Type B pancreatic cell (in vitro differentiated cells): ENCODE measurements at places on chromosomes 6 and 20. TPM values are rescaled to one million over a fixed set of nuclear protein-coding genes. Genes with fewer than 3 reads are reported as not detected.

DNA sequence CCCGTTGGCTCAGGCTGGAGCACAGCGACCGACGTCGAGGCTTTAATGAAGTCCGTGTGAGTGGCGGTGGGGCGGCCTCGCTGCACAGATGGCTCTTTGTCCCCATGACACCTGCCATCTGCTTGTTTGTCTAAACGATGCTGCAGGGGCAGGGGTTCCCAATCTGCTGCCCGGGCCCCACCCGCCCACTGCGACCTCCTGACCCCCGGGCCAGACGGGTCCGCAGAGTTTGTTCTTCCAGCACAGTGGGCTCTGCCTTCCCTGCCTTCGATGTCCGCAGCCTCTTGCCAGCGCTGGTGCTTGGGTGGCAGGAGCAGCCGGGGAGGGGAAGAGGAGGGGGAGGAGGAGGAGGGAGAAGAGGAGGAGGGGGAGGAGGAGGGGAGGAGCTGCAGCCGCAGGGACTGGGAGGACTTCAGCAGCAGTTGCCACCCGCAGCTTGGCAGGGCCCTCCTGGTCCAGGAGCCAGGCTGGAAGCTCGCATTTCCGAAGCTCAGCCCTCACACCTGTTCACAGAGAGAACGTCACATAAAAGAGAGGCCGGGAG is 210.0 kb downstream of the DLL1 start:
- H3K4me1 ChIP-seq: peaks cover 3% of the 10 kb centered on the region
- peaks cover 18% of the 10 kb centered on the region for H3K27me3 ChIP-seq
- H3K4me3 ChIP-seq: no peak overlapping the region
- DNase-seq: peak; percentile 66

DNA sequence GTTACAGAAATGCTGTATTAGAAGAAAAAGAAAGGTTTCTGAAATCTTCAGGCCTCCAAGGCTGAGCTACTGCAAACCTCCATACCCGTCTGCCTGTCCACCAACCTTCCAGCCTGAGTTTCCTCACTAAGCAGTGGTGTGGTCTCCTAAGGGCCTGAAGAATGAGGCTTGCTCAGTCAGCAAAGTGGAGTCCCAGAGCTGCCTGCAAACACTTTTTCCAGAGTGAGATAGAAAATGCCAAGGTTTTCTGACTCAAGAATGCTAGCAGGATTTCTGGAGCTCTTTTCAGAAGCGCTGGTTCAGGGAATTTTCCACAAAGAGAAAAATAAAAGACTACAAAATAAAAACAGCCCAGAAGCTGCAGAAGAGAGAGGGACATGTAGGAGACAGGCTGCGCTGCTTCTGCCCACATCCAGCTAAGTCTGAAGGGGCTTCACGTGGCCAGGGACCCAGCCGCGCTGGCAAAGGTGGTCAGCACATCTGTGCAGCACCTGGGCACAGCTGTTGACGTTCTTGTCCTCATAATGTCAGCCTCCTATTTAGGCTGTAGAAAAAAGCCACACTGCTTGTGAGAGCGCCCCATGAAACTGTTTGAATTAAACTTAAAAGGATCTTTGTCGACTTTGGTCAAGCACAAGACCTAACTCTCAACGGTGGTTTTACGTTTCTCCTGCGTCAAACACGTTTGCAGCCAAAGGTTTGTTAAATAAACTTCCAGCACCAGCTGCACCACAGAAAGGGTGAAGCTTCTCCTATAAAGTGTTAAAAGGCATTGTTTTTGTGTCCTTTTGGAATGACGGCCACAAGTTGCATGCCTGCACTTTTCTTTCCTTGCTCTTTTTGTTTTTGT is 209.0 kb downstream of the THBS2 start:
- H3K27me3 ChIP-seq: peaks cover 6% of the 10 kb centered on the region
- H3K4me1 ChIP-seq: peaks cover 4% of the 10 kb centered on the region
- H3K4me3 ChIP-seq: no peak overlapping the region
- DNase-seq: no peak
- H3K36me3 ChIP-seq: no peaks in the 10 kb centered on the region
- no peak overlapping the region for H3K27ac ChIP-seq

- peak overlapping the region; percentile 30 for H3K27ac ChIP-seq
- DNase-seq: no peak
- no peaks in the 10 kb centered on the region for H3K36me3 ChIP-seq
Measured at GRCh38 chr6:157982102-157982562, 469 bp downstream of the SYNJ2 start.

The FAM209B gene
- total RNA-seq: 0.63 TPM in 1 of 2 replicates, not detected in the other

The PGBD1 gene
- total RNA-seq: 3.6 and 7.9 TPM in 2 replicates

GRCh38 chr6:132166526-132167051 is 215.4 kb upstream of the CCN2 start:
- no peak for DNase-seq
- H3K36me3 ChIP-seq: no peaks in the 10 kb centered on the region
- no peak overlapping the region for H3K27ac ChIP-seq
- peaks cover 4% of the 10 kb centered on the region for H3K27me3 ChIP-seq

GRCh38 chr6:161200610-161201370 is 73.1 kb downstream of the AGPAT4 start:
- no peak for DNase-seq
- H3K27ac ChIP-seq: no peak overlapping the region
- no peaks in the 10 kb centered on the region for H3K27me3 ChIP-seq

The HLA-DPA1 gene
- 1.3 and 2.6 TPM in 2 replicates for total RNA-seq

DNA sequence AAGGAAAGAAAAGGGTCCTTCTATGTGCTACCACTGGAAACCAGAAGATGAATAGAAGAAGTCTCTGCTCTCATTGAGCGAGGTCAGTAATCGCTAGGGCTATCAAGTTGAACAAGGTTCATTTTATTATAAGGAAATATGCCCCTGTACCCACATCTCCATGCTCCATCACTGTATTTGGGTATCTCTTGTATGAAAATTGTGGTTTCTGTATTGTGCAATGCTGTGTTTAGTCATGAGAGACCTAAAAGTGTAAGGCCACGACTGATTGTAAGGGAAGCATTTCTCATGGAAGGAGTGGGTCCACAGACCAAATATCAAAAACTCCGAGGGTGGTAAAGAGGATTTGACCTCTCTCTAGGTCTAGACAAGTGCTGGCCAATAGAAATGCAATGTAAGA is 3.6 kb upstream of the HS3ST5 start:
- H3K27me3 ChIP-seq: peaks cover 24% of the 10 kb centered on the region
- no peaks in the 10 kb centered on the region for H3K36me3 ChIP-seq
- H3K4me3 ChIP-seq: no peak overlapping the region
- peaks cover 9% of the 10 kb centered on the region for H3K4me1 ChIP-seq
- no peak overlapping the region for H3K27ac ChIP-seq

DNA sequence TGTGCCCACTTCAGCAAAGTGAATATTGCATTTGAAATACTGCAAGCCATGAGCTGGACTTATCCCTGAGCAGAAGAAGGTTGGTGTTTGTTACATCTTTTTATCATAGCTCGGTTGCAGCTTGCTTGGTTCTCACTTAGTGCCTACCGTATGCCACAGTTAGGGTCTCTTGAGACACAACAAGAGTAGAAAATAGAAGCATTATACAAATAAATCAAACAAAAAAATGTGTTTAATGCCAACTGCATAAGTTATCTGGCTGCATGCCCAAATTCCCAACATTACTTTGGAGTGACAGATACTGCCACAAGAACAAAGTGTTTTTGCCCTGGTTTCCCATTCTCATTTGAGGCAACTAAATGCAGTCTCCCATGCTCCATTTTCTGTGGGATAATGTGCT is 53.9 kb upstream of the LAMP5 start:
- peaks cover 20% of the 10 kb centered on the region for H3K36me3 ChIP-seq
- no peak overlapping the region for H3K4me3 ChIP-seq
- DNase-seq: no peak
- H3K4me1 ChIP-seq: no peaks in the 10 kb centered on the region
- H3K27ac ChIP-seq: no peak overlapping the region
- no peaks in the 10 kb centered on the region for H3K27me3 ChIP-seq

GRCh38 chr6:102340311-102340710 is 946.8 kb downstream of the GRIK2 start:
- DNase-seq: no peak
- H3K4me1 ChIP-seq: no peaks in the 10 kb centered on the region
- no peaks in the 10 kb centered on the region for H3K27me3 ChIP-seq
- H3K27ac ChIP-seq: no peak overlapping the region
- H3K36me3 ChIP-seq: no peaks in the 10 kb centered on the region
- no peak overlapping the region for H3K4me3 ChIP-seq

GRCh38 chr6:160895562-160895961 is 96.0 kb upstream of the MAP3K4 start:
- no peak for DNase-seq
- no peaks in the 10 kb centered on the region for H3K4me1 ChIP-seq
- H3K27ac ChIP-seq: no peak overlapping the region
- no peak overlapping the region for H3K4me3 ChIP-seq

DNA sequence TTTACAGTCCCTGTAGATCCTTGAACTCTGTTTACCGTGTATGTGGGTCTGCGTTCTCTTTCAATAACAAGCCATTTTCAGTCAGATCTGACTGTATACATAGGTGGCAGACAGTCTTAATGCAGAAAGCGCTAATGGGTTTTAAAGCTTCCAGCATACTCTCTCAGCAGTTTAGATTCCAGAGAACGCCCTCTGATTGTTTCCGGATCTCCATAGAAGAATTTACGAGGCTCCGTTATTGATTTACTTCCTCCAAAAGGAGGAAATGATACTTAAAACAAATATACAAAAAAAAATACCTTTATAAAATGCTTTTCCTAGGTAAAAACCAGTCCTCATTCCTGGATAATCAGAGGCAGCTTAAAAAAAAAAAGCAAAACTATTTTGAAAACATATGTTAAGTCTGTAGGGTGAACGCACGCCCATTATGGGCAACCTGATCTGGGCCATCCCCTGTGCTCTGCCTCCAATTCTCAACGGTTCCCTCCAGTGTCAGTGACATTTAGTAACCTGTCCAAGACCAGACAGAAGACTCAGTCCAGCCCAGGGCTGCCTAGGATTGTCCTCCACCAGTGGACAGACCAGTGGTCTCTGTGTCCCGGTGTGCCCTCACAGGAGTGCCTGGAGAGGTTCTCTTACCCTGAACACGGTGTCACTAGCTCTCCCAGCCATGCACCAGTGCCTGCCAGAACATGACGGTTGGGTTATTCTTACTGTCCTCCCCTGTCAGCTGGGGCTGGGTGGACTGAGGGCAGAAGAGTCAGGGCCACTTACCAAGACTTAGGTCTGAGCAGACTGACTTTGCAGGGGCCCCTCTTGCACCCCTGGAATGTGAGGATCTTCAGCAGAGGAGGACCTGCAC is 217.3 kb downstream of the ARID1B start:
- H3K4me1 ChIP-seq: peaks cover 23% of the 10 kb centered on the region
- DNase-seq: no peak
- H3K27me3 ChIP-seq: no peaks in the 10 kb centered on the region
- H3K36me3 ChIP-seq: no peaks in the 10 kb centered on the region
- H3K27ac ChIP-seq: no peak overlapping the region

DNA sequence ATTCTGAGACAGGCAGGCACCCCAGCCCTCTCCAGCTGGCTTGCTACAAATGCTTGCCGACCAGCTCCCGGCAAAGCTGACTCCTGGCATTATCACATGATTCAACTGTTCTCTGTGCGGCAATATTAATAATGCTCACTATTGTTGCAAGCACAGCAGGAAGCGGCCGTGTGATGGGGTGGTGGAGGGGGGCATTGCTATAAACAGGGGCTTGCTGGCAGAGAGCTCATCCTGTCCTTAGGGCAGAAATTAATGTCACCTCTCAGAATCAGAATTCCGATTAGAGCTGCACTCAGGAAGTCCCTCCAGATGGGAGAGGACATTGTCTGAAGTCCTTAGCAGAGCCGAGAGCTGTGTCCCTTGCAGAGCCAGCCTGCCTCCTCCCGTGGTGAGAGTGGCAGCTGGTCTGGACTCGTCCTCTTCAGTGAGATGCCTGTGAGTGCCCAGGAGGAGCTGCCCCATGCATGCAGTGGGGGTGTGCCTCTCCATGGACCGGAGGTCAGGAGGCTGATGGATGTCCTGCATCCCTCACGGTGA is 162.5 kb downstream of the CDH4 start:
- H3K27me3 ChIP-seq: no peaks in the 10 kb centered on the region
- no peak for DNase-seq
- H3K36me3 ChIP-seq: no peaks in the 10 kb centered on the region

The DHX16 gene
- total RNA-seq: 29.0 and 29.6 TPM in 2 replicates

GRCh38 chr20:4780245-4780644 is 58.5 kb downstream of the PRND start:
- no peaks in the 10 kb centered on the region for H3K4me1 ChIP-seq
- no peak for DNase-seq
- no peak overlapping the region for H3K4me3 ChIP-seq
- no peaks in the 10 kb centered on the region for H3K27me3 ChIP-seq
- H3K27ac ChIP-seq: no peak overlapping the region

GRCh38 chr6:142045380-142046278 is 87.1 kb upstream of the GJE1 start:
- H3K27ac ChIP-seq: no peak overlapping the region
- H3K4me3 ChIP-seq: no peak overlapping the region
- H3K36me3 ChIP-seq: no peaks in the 10 kb centered on the region

The POU5F1 gene
- not detected in 2 replicates for total RNA-seq

- no peaks in the 10 kb centered on the region for H3K36me3 ChIP-seq
- DNase-seq: no peak
- no peak overlapping the region for H3K27ac ChIP-seq
- peaks cover 27% of the 10 kb centered on the region for H3K4me1 ChIP-seq
Measured at GRCh38 chr20:41004531-41005360, 23.9 kb upstream of the TOP1 start.

- no peak overlapping the region for H3K4me3 ChIP-seq
- H3K27ac ChIP-seq: peak overlapping the region; percentile 65
- H3K27me3 ChIP-seq: no peaks in the 10 kb centered on the region
- H3K36me3 ChIP-seq: no peaks in the 10 kb centered on the region
- H3K4me1 ChIP-seq: peaks cover 21% of the 10 kb centered on the region
- no peak for DNase-seq
Measured at GRCh38 chr20:49775229-49775693, 37.4 kb upstream of the SLC9A8 start.

DNA sequence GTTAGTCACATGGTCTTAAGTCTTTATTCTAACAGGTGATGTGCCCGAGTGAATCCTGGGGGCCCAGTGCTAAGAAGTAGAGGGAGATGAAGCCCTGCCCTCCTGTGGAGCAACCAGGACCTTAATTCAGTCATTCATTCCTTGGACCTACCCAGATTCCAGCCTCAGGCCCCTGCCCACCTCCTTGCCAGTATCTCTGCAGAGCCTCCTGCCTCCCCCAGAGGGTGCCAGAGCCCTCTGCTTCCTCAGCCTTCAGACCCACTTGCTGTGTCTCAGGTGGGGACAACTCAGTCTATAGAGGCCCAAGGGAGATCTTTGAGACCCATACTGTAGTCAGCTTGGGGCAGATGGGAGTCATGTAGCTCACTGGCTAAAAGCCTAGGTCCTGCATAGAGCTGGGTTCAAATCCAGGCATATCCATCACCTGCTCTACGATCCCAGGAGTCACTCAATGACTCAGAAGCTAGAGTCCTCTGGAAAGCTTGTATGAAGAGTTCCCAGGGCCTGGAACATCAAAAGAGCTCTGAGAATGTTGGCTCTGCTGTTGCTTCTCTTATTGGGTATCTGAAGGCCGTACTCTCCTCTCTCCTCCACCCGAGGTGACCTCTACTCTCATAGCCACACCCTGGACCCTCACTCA is 3.9 kb upstream of the SIGLEC1 start:
- no peak for DNase-seq
- H3K4me1 ChIP-seq: no peaks in the 10 kb centered on the region
- H3K27ac ChIP-seq: no peak overlapping the region
- H3K27me3 ChIP-seq: peaks cover 13% of the 10 kb centered on the region
- no peaks in the 10 kb centered on the region for H3K36me3 ChIP-seq
- H3K4me3 ChIP-seq: no peak overlapping the region
